ENCODE measurements at places on chromosomes 2 and 18. TPM values are rescaled to one million over a fixed set of nuclear protein-coding genes. Genes with fewer than 3 reads are reported as not detected.

The DNAJC27 gene
- total RNA-seq = 3.1 TPM

The NEU2 gene
- total RNA-seq = not detected

The DPP10 gene
- total RNA-seq = not detected

The MORN2 gene
- total RNA-seq = 15.3 TPM

The TTR gene
- total RNA-seq = not detected

The CD8B2 gene
- total RNA-seq = not detected

The MSGN1 gene
- not detected for total RNA-seq

Data from renal cortical epithelial cell (primary cell).